ENCODE measurements at places on chromosomes 2 and 18.

DNA sequence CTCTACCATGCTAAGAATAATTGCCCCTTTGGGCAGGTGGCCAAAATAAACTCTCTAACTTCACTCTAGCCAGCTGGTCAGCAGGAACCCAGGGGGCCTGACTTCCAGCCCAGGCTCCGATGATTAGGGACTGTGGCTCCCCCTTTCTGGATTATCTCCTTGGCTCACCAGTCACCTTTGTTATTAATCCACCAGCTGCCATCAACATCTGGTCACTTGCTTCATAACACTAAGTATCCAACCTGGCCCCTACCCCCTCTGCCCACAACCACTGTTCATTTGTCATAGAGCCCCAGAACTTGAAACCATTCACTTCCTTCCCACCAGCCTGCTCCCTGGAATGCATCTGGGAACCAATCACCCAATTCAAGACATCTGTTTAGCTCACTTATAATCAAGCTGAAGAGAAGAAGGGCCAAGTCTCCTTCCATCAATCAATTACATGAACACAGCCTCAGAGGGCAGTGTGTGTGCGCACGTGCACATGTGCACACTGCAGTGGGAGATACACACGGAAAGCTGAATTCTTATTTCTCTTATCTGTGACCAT lies 215.1 kb downstream of the ALK start:
- no peak for DNase-seq

DNA sequence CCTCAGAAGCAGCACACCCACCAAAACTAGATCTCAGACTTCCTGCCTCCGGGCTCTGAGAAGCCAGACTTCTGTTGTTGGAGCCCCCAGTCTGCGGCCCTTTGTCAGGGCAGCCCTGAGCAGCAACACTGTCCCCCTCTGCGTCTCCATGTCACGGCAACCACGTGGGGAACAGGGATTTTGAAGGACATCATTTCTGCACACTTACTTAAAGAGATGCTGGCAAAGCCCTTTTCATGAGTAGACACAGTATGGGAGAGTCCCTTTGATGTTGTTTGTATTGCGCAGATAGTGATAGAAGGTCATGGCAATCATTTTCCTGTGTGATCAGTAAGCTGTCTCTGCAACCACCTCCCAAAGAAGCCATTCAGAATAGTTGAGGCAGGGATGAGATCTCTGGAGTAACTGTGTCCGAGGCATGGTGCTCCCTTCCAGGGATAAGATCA lies 69.1 kb upstream of the ID2 start:
- no peak for DNase-seq

GRCh38 chr2:212416086-212416485 lies 122.5 kb downstream of the ERBB4 start:
- DNase-seq, result no peak

GRCh38 chr2:76563730-76564129 lies 853.0 kb upstream of the GCFC2 start:
- DNase-seq, result no peak

DNA sequence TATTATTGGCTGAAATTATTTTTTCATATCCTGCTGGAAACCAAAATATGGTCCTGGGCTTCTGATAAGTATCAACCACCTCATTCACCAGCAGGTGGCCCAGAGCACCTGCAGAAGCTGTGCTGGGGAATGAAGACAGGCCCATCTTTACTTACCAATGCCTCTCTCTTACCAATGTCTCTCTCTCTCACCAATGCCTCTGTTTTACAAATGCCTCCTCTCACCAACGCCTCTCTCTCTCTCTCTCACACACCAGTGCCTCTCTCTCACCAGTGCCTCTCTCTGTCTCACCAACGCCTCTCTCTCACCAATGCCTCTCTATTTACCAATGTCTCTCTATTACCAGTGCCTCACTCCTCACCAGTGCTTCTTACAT lies 2.3 kb upstream of the MAL start:
- no peak for DNase-seq

- no peak for DNase-seq
These were observed 218.9 kb upstream of the COPS8 start for GRCh38 chr2:236866542-236867340.

- DNase-seq, result no peak
These were observed 162.2 kb downstream of the LRRC30 start for GRCh38 chr18:7393080-7393479.

DNA sequence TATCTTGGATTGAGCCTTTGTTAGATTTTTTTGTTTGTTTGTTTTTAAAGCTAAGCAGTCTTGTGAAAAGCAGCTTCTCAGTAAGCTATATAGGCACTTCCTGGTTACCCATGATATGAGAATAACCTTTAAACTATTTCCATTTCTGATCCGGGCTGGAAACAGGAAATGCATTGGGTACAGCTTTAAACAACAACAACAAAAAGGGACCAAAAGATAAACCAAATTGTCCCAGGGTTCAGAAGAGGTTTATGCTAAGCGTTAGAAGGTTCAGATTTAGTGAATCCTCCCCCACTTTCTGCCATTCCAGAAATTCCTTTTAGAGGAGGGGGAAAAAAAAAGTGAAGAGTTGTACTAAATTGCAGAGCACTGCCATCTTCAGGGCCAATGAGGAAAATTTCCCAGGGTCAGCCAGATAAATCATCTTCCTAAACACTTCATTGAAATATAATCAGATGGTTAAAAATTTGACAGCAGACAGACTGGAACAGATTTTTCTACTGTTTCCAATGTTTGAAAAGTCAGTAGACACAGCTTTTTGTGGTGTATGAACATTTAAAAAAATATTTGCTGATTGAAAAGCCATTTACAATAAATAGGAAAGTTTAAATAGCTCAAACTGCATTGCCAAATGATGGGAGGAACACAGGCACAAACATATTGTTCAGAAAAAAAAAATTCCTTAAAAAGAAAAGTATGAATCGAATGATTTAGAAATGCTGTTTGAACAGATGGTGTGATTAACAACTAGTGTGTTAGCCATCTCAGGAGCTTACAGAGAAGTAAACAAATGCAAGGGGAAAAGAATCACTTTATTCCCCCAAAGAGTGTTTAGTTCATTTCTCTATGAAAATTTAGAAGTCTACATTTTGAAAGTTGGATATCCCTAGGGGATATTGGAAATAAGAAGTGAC lies 189.9 kb upstream of the TANK start:
- peak; percentile 80 for DNase-seq

DNA sequence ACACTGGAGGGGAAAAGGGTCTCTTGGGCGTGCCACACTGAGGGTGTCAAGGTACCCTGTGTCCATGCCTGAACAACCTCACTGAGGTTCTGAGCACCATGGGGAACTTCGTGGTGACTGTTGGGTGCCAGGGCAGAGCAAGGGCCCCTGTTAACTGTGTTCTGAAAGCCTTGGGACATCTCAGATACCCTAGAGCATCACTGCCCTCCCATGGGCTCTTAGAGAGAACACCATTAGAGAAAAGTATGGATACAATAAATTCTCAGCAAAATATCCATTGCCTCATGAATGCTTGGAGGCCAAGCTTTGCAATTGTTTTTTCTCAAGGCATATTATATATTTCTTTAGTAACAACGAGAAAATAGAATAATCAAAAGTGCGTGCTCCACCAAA lies 488.5 kb upstream of the NRP2 start:
- no peak for DNase-seq

- DNase-seq, result no peak
These were observed 76.5 kb upstream of the RFX8 start for GRCh38 chr2:101551336-101551888.

DNA sequence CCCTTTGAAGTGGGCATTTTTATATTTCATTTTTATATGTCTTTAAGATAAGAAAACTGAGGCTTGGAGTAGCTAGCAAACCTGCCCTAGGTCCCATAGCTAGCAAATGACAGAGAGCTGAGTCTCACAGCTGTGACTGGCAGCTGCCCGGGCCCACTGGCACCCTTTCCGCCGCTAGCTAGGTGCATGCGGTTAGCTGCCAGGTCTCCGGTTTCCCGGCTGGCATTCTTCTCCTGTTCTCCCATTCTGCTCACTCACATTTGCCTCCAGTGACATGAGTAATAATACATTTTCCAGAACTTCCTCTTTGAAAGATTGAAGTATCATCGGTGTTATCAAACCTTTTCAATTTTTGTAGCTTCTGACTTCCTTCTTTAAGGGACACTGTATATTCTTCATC lies 38.7 kb downstream of the MTCL1 start:
- no peak for DNase-seq

DNA sequence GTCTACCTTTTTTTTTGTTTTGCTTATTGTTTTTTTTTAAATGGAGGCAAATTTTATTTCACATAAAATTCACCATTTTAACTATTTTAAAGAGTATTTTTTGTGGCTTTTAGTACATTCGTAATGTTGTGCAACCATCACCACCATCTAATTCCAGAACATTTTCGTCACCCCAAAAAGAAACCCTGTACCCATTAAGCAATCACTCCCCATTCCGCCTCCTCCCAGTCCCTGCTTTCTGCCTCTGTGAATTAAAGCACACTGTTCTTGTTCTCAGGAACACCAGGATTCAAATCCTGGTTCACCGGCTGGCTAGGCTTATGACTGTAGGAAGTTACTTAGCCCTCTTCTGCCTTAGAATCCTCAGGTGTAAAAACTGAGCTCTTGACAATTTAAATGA lies 36.9 kb upstream of the EPAS1 start:
- no peak for DNase-seq

DNA sequence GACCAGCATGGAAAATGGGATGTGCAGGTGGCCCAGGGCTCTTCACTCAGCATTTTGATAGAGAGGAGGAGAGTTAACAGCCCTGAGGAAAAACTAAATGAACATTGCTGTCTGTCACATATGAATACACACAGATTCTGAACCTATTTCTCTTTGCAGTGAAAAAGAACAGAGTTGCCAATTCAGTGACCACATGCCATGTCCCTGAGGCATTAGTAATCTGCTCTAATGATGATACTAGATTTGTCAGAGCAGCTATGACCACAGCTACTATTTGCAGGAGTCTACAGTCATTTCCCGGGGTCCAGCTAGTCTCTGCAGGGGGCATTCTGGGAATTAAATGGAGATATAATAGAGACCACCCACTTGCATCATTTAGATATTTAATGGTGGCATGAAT lies 267.6 kb downstream of the TMX3 start:
- DNase-seq, result peak; percentile 82

DNA sequence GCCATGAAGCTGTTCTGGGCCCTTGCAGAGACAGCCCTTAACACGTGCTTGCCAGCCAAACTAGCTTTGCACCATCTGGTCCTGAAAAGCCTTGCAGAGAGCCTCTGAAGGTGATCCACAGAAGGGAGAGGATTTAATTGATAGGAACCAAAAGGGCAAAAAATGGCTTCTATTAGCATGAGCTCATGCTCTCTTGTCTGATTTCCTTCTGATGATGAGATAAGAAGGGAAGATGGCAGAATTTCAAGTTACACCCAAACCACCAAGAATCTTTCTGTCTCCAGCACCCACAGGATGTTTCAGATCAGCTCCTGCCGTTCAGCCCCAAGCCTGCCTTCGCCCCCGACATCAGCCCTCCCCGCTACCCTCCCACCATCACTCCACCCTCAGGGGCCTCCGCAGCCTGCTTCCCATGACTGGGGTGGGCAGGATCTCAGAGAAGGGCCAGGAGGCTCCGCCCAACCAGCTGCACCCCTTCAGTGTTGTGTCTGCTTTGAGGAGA lies 23.4 kb upstream of the GLI2 start:
- peak; percentile 67 for DNase-seq
